ENCODE measurements at places on chromosomes 6 and 20.

DNA sequence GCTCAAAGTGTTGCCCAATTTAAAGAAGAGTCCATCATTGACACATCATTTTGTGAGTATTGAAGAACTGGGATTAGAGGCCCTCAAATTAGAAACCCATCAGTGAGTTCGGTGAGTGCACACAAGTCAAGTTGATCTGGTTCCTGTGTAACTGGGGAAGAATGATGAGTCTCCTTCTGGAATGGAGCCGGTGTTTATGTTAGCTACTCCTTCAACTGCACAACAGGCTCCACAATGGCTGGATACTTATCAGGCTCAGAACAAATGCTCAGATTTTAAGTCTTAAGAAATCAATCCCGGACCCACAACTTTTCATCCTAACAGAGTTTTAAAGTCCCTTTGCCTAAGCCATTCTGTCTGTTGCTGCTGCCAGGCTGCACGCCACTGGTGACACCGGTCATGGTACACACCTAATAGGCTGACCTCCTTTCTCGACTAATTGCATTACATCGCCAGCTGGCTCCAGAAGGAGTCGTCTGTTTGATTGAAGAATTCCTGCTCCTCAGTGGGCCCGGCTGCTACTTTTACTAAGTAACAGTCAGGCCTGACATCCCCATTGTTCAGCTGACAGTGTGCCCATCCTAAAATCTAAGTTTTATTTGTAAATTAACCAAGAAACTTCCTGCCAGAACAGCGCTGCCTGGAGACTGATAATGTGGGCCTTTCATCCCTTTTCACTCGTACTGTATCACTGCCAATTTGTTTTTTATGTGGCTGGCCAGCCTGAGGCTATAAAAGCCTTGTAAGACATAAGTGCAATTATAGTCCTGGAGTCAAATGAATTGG, 130.4 kb downstream of the INSM1 start:
- no peak for DNase-seq

GRCh38 chr6:135703007-135703406, 148.5 kb upstream of the PDE7B start:
- no peak for DNase-seq

GRCh38 chr6:83948851-83949250, 84.7 kb upstream of the MRAP2 start:
- DNase-seq: no peak

DNA sequence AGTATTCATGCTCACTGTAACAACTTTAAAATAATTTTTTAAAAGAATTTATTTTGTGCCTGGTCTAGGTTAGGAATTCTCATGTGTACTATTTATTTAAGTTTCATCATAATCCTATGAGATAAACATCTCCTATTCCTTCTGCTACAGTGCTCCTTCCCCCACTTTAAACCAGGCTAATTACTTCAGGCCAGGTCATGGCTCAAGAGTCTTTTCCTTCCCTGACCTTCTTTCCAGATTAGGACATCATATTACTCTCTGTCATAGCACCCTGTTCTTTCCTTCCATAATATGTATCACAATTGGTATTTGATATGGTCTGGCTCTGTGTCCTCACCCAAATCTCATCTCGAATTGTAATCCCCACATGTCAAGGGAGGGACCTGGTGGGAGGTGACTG, 239.0 kb downstream of the BTBD9 start:
- DNase-seq: no peak

DNA sequence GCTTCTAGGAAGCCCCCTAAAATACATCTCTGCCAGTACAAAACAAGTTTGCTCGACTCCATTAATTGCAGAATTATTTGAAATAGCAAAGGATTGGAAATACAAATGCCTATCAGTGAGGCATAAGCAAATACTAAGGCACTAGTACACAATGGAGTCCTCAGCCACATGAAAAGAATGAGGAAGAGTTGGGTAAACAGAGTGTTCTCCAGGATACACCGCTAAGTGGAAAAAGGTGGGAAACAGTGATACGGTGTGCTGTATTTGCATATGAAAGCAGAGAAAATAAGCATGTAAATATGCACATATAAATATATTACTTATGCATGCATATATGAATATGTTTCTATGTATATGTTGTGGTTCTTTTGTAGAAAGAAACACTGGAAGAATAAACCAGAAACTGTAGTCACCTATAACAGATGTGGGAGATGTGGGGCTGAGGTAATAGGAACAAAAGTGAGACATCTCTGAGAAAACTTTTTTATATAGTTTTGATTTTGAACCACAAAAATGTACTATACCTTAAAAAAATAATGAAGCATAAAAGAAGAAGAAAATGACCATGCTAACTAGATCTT, 143.4 kb upstream of the MYLIP start:
- DNase-seq: no peak

DNA sequence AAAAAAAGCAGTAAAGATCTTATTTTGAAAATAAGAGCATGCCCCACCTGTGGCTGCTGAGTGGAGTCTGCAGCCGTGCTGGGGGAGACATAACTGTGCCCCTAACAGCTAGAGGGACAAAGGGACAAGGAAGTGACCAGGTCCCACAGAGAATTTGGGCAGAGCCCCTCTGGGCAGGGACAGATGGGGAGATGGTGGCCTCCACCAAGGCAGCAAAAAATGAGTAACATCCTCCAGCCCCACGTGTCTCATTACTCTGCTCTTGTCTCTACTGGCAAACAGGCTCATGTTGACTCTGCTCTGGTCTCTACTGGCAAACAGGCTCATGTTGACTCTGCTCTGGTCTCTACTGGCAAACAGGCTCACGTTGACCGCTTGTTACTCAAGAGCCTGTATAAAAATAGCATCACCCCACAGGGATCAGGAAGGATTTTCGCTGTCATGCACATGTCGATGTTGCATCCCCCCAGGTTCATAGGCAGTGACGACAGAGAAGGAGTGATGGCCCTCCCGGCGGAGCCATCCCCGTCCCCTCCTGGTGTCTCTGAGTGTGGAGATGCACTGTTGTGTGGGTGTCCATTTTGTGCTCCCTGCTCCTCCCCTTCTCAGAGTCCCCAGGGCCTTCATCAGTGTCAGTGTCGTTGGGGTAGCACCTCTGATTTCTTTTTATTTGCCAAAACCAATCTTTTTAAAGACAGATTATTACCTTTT, 17.3 kb upstream of the PCMTD2 start:
- no peak for DNase-seq

Measured in kidney (tissue), 22 donors.